Ureter (tissue), 1 donor: ENCODE measurements at places on chromosomes 6 and 20.
A peak's percentile ranks its signal among the peaks of the same experiment; 100 is the strongest.

- DNase-seq: no peak
Observed at GRCh38 chr6:116073765-116074440, 13.2 kb upstream of the FRK start.

DNA sequence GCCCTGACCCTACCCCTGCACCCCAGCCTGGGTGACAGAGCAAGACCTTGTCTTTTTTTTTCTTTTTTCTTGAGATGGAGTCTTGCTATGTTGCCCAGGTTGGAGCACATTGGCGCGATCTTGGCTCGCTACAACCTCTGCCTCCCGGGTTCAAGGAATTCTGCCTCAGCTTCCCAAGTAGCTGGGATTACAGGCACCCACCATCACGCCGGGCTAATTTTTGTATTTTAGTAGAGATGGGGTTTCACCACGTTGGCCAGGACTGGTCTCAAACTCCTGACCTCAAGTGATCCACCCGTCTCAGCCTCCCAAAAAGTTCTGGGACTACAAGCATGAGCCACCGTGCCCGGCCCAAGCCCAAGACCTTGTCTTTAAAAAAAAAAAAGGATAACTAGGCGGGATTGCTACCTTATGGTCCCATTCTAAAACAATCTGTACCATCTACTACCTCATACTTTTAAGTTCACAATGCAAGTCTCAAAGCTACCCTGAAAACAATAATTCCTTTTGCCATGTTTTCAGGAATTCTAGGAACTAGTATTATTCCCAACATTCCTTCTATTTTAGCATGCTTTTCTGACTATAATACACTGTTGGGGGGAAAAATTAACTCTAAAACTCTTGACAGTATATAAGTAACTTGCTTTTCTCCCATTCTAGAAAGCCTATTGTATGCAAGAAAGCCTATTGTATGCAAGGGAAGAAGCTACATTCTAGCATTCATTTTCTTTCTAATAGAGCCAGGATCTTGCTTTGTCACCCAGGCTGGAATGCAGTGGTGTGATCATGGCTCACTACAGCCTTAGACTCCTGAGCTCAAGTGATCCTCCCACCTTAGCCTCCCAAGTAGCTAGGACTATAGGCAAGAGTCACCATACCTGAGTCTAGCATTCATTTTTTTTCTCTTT lies 6.6 kb downstream of the TUBB start:
- no peak for DNase-seq

DNA sequence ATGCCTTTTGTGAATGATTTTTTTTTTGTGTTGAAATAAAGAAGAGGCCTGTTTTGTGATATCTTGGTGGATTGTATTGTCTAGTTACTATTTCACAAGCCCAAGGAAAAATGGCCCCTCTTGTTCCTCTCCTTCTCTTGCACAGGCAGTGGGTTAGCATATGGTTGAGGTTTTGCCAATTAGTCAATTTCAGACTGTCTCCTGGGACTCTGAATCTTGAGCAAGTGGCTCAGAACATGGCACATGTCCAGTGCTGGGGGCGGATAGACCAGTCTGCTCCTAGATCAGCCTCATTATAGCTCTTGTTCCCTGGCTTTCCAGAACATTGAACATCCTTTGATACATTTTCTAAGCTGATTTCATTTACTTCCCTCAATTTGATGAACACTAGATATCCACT lies 589.2 kb downstream of the PHF3 start:
- no peak for DNase-seq

DNA sequence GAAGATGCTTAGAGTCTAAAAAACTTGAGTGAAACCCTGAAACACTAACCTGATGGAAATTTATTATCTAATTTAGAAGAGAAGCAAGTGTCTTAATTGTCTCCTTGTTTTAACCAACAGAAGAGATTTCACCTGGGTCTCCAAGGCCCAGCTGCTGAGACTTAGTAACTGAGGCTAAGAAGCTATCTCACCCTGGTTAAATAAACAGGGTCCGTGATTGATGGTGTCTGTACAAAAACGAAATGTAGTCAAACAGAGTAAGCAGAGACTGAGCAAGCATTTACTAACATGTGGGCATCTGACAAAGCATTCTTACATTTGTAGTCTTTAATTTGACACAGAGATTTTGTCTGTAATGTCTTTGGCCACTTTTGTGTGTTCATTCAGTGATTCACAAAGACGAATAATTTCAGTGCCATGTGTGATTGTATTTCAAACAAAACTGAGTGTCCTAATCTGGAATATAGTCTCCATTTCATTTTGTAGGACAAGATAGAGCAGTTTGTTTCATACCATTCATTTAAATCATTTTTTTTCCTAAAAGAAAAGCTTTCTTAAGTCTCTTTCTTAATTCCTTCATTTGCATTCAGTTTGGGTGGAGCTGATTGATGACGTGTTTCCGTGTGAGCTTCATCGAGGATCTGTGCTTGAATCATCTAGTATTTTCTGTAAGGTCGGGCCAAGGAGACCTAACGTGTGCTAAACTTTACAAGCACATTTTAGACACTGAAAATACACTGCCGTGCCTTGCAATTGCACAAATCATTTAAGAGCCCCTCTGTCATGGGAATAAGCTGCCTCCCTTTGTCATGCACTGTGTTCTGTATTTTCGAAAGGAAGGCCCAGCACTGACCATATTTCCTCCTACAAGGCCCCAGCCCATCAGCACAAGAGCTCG lies 170.6 kb upstream of the QKI start:
- DNase-seq: no peak

DNA sequence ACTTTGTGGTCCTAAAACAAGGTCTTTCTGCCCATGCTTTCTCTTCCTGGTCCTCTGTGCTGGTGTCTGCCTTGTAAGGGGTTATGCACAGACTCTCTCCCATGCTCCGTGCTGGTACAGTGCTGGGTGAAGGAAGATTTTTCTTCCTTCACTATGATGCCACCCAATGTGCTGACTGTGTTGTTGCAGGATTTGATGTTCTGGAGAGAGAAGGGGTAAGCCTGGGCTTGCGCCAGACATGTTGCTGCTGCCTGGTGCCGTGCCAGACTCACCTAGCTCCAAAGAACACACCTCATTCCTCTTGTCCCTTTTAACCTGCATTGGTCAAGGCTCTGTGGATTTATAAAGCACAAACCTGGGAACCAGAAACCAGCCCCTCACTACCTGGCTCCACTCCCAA lies 28.4 kb upstream of the ARMH2 start:
- DNase-seq: peak; percentile 57

- DNase-seq: no peak
Observed at GRCh38 chr20:31856516-31856915, 11.1 kb upstream of the FOXS1 start.

GRCh38 chr6:41053041-41053440 lies at the start of gene APOBEC2:
APOBEC2 (plus strand) TSS chr6:41053202; CDS start chr6:41053348, 146 bp downstream.
- no peak for DNase-seq

GRCh38 chr20:54774426-54774825 lies 299.0 kb downstream of the DOK5 start:
- DNase-seq: no peak

- no peak for DNase-seq
Observed at GRCh38 chr6:111759836-111760785, 113.1 kb downstream of the FYN start.

GRCh38 chr20:12358006-12358654 lies 440.4 kb downstream of the BTBD3 start:
- DNase-seq: no peak

DNA sequence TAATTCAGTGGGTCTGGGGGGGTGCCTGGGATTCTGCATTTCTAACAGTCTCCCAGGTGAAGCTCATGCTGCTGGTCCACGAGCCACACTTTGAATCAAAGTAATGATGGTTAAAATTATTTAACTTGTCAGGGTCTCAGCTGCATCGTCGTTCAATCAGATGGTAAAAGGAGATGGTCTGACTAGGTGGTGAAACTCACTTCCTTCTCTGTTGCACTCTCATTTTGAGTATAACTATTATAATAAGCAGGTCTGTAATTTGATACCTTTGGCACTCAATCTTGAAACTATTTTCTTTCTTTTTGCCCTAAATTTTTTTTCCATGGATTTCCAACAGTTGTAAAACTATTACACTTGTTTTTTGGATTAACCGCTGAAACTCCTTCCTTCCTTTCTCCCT lies 292.5 kb downstream of the FARS2 start:
- no peak for DNase-seq

- DNase-seq: no peak
Observed at GRCh38 chr6:29753309-29753644, 30.0 kb downstream of the HLA-F start.

DNA sequence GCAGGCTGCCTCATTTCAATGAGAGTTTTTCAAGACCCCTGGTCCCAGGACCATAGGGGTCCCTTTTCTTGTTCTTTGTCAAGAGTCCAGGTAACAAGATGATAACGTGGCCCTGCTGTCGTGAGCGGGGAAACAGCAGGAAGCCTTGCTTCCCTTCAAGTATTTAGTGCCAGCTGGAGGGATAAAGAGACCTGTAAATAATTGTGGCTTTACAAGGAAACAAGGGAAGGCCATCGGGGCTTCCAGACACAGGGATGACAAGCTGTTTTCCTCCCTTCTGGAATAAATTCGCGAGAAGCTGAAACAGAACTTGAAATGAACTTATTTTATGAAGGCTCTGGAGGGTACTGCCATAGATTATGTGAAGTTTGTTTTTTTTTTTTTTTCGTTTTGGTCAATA lies 163.2 kb downstream of the SYNDIG1 start:
- no peak for DNase-seq

DNA sequence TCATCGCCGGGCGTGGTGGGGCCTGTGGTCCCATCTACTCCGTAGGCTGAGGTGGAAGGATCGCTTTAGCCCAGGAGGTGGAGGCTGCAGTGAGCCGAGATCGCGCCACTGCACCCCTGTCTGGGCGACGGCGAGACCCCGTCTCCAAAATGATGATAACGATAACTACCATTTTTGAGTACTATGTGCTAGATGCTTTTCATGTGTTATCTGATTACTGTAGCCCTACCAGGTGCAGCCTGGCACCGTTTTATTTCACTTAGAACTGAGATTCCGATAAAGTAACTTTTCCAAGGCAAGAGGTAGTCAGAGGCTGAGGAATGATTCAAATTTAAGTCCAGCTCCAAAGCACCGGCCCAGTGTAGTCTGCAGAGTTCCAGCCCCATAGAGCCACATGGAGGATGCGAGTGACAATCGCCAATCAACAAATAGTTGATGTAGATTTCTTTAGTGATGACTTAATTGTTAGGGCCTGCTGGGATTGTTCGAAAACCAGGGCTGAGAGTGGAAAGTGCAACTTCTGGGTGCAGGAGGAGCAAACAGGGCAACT lies 727 bp downstream of the ERMARD start:
- DNase-seq: no peak

GRCh38 chr6:151065027-151065815 lies 174.5 kb upstream of the AKAP12 start:
- no peak for DNase-seq

DNA sequence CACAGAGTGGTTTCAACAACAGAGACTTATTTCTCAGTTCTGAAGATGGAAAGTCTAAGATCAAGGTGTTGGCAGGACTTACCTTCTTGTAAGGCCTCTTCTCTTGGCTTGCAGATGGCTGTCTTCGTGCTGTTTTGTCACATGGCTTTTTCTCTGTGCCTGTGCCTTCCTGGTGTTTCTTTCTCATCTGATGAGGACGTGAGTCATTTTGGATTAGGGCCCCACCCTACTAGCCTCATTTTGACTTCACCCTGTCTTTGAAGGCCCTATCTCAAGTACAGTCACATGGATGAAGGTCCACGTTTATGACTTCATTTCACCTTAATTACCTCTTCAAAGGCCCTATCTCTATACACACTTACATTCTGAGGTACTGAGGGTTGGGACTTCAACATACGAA lies 41.4 kb upstream of the LAMA2 start:
- DNase-seq: no peak

DNA sequence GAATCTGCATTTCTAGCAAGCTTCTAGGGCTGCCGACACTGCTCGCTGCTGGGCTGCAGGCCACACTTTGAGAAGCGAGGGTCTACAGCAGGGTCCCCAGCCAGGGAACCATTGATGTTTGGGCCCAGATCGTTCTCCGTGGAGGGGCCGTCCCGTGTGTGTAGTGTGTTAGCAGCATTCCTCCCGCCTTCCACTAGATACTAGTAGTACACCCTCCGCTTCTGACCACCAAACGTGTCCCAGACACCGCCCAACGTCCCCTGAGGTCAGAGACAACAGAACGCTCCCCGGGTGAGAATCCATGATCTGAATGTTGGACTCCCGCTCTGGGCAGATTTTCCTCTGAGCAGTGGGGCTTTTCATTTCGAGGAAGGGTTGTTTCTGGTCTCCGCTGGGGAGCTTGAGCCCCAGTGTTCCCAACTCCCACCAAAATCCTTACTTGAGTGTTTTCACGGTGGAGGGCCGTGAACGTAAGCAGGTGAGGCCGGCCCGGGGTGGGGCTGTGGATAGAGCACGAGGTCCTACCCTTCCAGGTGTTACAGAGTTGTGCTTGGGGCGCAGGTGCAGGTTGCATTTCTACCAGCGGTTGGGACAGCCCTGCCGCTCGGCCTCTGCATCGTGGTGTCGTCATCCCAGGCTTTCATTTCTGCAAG lies 124.6 kb downstream of the SYCP2 start:
- DNase-seq: peak; percentile 34

DNA sequence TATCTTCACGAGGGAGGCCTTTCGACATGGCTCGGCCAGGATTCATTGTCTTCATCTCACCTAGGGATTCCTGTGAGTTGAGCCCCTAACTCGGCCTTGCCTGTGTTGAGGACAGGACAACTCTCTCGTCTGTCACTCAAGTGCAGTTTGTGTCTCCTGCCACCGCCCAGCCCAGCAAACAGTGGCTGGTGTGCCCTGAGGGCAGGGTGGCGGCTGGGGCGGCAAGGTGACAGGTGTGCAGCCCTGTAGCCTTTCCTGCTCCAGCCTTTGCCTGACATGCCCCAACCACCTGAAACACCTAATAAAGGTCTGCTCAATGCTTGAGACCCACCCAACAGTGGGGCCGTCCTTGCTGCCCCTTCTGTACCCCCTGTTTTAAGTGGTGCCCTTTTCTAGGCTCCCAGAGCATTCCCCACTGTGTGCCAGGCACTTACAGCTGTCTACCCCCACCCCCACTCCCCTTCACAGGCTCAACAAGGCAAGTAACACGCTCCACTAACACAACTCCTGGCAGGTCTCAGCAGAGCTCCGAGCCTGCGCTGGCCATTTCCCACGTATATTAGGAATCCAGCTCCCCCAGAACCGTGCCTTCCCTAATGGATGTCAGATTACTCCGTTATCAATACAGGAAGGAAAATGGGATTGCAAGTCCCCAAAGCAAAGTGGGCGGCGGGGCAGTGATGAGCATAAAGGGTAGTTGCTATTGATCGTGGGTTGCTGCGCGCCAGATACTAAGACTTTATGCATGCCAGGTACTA lies 17.7 kb downstream of the GFRA4 start:
- DNase-seq: no peak

- DNase-seq: peak; percentile 33
Observed at GRCh38 chr20:59008715-59009336, 1.8 kb upstream of the CTSZ start.
